NCI-H2171 treated with DMSO at 0.1 percent for 48 hours (cell line): ENCODE measurements at places on chromosomes 4 and X.

- DNase-seq: no peak
Measured at GRCh38 chr4:4779054-4779453, 80.4 kb upstream of the MSX1 start.

DNA sequence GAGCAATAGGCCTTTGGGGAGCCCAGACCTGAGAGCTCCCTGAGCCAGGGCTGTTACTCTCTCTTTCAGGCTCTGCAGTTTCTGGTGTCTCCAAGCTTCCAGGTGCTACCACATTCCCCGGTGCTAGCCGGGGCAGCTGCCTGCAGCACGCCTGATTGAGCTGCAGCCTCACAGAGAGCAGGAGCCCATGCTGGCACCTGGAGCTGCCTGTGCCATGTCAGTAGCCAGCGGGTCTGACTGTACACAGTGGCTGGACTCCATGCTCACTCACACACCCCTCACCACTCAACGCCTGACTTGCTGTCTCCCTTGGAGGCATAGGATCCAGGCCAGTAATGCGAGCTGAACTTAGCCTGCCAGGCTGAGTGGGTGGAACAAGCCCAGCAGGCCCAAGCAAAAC, 800.4 kb upstream of the AGA start:
- no peak for DNase-seq

DNA sequence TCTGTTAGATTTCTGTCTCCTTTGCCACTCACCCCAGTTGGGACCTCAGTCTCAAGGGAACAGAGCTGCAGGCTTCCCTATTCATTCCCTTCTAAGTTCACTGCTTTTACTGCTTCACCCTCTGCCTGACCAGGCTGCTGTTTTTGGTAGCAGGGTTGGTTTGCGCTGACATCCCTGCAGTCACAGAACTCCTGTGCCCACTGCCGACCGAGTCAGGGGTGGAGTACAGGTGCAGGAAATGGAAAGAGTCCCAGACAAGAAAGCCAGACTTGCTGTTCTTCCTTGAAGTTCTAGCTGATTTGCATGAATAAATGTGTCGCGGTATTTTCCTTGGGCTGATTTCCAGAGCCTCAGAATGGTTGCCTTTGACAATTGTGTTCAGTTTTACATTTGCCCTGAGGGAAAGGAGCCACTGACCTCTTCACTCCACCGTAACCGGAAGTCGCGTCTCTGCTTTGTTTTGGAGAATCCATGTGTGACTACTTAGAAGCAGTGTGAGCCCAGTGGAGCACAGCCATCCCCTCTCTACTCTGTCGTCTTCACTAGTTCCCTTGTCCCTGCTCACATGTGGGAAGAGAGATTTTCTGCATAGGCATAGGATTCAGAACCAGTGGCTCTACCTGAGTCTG, 84.8 kb downstream of the TNIP2 start:
- DNase-seq: no peak

DNA sequence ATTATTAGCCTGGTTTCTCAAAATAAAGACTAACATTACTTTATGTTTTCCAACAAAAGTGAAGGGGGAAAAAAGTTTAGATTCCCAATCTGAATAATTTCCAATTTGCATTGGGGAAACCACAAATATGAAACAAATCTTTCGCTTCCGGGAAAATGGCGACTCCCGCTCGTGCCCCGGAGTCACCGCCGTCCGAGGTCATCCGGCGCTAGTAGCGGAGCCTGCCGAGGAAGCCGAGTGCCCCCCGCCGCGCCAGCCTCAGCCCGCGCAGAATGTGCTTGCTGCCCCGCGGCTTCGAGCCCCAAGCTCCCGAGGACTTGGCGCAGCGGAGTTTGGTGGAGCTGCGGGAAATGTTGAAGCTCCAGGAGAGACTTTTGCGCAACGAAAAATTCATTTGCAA, 75.0 kb upstream of the TMPRSS11A start:
- no peak for DNase-seq

GRCh38 chr4:139214039-139214534, 37.1 kb upstream of the ELF2 start:
- DNase-seq: peak; percentile 82

DNA sequence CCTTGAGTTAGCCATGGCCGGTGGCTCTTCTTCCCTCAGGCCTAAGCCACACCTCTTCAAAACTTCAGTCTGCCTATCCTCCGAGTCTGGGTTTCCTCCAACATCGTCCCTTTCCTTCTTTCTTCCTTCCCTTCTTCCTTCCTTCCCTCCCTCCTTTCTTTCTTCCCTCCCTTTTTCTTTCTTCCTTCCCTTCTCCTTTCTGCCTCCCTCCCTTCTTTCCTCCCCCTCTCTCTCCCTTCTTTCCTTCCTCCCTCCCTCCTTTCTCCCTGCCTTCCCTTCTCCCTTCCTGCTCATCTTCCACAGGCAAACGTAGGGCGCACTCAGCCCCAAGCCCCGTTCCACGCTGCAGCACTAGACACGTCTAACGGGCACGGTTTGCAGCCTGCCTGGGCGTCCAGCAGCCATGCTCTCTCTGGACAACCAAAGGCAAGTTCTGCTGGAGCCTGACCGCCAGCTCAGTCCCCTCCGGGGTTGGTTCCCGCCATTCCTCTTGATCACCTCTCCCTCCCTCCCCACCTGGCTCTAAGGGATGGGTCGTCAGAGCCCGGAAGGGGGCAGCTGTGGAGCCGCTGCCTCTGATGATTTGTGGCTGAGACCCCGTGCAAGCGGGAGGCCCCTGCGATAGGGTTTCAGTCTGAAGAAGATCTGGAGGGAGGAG, 34.1 kb upstream of the CLDN24 start:
- DNase-seq: no peak

- no peak for DNase-seq
Measured at GRCh38 chr4:46979283-46979682, 14.1 kb downstream of the GABRA4 start.

DNA sequence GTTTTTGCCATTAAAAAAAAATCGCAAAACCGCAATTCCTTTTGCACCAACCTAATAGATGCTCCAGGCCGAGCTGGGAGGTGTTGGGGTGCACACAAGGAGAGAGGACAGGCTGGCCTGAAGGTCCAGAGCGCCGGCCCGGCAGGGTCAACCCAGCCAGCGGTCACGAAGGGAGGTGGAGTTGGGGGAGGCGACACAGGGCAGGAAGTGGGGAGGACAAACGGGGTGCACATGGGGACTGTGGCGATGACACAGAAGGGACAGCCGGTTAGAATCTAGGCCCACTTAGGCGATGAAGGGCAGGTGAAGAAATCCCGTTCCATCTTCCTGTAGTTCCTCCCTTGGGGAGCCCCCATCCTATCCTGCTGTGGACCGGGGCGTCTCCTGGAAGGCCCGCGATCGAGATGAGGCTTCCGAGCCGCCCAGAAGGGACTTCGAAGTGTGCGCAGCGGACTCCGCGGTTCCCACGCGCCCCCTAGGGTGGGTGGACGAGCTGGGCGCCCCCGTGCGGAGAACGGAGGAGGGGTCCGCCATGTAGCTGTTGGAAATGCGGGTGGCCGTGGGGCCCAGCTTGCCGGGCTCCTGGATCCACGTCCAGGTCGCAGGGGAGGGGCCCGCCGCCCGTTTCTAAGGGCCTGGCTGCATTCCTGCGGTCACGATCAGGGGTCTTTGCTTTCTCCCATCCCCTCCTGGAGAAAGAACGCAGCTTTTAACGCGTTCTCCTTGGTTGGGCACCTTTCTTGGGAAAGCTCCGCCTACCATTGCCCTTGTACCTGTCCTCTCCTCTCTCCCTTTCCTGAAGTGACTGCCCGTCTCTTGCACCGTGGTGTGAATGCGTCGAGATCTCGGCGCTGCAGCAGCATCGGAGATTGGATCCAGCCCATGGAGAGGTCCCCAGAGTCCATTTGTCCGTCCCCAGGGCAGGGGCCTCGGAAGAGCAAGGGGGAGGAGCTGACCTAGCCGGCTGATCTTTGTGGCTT, 17.0 kb upstream of the HPF1 start:
- DNase-seq: no peak

DNA sequence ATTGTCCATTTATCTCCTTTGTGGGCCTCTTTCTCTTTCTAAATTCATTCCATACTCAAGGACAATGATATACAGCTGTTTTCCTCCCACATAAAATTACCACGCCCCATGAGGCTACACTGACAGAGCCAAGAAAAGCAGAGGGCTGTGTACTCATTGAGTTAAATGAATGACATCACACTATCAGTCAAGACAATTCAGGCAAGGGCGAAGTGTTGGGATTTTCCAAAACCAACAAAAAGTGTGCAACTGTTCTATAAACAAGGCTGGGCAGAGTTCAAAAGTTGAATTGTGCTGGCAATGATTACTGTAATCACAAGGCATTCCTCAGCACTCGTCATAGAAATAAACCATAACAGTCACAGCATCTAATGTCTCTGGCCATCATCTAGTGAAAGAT, 799.6 kb upstream of the DIAPH2 start:
- no peak for DNase-seq

DNA sequence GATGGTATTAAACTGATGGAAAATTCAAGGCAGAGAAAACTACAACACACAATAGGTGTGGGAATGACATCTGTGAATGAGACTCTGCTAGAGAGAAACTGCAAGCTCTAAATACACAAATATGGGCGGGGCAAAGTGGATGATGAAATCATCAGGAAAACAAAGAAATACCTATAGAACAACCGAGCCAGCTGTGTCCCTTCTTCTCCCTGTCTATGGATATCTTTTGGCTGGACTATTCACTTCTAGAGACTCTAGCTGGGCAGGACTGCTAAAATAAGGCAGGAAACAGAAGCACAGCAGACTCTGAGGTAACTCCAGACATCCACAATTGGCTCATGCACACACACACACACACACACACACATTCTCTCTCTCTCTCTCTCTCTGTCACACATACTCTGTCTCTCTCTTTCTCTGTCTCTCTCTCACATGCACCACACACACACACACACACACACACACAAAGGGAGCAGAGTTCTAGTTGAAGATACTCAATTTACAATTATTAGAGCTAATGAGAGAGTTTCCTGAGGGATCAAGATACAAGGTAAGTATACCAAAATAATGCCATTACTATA, 27.2 kb upstream of the EDNRA start:
- DNase-seq: no peak

DNA sequence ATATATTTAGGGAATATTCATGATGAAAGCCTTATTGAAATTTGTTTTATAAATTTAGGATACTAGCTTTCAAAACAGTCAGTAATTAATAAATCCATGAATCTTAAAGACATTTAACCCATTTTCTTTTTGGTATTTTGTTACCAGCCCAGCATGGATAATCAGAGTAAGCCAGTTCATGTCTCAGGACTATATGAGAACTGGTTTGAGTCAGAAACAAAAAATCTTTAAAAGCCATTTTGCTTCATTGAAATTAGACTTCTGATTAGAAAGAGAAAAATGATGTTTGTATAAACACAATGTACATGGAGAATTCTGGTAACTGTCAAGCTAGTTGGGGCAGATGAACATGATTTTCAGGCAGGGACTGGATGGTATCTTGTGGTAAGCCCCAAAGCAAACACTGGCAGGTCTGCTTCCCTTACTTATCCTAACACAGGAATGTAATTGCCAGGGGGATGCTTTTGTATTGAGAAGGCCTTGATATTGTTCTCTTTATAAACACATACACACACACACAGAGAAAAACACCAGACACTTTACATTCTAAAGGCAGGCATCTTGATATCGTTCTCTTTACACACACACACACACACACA, 9.4 kb downstream of the ARHGAP10 start:
- no peak for DNase-seq

DNA sequence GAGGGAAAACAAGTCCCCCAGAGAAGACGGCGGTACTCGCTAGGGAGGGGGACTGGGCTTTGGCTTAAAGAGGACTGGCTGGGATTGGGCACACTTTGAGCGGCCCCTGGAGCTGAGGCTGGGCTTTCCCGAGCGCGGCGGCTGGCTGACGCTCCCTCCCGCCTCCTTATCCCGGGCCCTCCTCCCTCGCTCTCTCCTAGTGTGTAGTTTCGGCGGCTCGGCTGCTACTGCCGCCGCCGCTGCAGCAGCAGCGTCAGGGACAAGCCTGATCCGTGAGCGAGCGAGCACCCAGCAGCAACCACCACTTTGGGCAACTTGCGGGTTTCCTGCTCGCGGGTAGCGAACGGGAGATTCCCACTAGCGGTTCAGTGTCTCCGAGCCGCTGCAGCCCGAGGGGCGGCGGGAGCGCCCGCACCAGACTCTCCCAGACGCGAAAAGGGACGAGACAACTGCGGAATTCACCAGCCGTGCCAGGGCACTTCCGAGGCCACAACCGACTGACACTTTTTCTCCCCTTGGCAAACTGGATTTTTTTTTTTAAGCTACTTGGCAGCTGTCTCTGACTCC, 632 bp upstream of the PCDH7 start:
- DNase-seq: no peak

DNA sequence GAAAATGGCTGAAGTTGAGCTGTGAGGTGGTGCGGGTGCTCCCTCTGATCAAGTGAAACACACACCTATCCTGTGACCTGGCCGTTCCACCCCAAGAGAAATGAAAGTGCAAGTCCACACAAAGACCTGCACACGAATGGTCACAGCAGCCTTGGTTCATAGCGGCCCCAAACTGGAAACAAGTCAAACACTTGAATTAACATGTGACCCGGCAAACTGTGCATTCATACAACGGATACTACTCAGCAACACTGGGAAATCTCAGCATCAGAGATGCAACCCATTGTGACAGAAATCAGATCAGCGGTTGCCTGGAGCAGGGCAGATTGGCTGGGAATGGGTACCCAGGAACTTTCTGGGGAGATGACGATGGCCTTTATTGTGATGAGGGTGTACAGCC, 7.6 kb downstream of the G6PD start:
- DNase-seq: no peak

GRCh38 chr4:3354455-3354811, 61.6 kb downstream of the RGS12 start:
- no peak for DNase-seq

DNA sequence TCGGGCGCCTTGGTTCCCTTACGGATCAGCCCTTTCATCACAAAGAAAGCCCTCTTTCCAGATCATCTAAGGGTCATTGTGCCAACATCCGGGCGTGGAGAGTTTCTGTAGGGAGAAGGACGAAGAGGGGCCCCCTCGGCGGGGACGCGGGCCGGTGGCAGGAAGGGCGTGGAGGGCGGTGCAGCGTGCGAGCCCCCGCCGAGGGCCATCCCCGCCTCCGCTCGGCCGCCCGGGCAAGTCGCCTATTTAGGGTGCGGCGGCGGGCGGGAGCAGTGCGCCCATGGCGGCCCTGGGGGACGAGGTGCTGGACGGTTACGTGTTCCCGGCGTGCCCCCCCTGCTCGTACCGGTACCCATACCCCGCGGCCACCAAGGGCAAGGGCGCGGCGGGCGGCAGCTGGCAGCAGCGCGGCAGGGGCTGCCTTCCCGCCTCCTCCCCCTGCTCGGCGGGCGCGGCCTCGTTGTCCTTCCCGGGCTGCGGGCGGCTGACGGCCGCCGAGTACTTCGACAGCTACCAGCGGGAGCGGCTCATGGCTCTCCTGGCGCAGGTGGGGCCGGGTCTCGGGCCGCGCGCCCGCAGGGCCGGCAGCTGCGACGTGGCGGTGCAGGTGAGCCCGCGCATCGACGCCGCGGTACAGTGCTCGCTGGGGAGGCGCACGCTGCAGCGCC, at the start of gene ZAR1:
ZAR1 (plus strand) TSS at position 241 of the 668 bp plus-strand sequence; CDS start at position 281, 40 bp downstream.
- no peak for DNase-seq

GRCh38 chr4:109156356-109156755, 146.1 kb downstream of the COL25A1 start:
- DNase-seq: no peak
